ENCODE measurements at places on chromosomes 11 and 22.

- DNase-seq, result no peak
These were observed 130.9 kb upstream of the SEZ6L start for GRCh38 chr22:26038365-26038764.

GRCh38 chr22:25143156-25144076 lies 56.2 kb upstream of the CRYBB3 start:
- no peak for DNase-seq

DNA sequence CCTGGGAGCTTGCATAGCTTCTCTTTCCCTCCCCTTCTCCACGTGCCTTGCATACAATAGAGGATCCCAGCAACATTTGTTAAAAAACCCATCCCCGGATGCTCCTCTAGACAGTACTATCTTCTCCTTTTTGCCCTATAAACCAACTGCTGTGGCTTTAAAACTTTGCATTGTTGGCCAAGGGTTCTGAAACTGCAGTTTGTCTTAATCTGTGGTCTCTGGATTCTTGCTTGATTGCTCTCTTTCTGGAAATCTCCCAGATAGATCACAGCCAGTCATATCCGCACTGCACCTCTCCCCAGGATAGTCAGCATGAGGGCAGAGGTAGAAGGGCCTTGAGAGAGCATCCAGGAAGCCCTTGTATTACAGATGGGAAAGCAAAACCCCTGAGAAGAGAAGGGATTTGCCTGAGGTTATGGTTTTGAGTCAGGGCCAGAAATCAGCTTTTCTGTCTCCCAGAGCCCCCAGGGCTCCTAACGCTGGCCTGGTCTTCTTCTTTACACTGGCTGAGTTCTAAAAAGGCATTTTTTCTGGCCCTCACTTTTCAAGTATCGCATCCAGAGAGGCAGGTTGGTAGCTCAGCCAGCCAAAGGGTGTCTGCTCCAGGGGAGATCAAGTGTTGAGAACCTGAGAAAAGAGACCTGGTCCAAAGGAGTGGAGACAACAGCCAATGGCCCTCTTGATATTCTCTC lies 70.6 kb downstream of the ADM start:
- DNase-seq, result no peak

- no peak for DNase-seq
These were observed 16.0 kb downstream of the KCNQ1OT1 start for GRCh38 chr11:2683806-2684205.

DNA sequence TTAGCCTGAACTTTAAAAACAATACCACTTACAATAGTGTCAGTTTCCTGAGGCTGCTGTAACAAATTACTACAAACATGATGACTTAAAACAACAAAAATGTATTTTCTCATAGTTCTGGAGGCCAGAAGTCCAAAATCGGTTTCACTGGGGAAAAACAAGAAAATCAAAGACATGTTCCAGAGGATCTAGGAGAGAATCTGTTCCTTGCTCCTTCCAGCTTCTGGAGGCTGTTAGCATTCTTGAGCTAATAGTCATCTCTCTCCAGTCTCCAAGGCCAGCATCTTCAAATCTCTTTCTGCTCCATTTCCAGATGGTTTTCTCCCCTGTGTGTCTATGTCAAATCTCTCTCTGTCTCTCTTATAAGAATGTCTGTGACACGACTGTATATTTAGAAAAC lies 67.6 kb upstream of the TEAD1 start:
- peak; percentile 77 for DNase-seq

DNA sequence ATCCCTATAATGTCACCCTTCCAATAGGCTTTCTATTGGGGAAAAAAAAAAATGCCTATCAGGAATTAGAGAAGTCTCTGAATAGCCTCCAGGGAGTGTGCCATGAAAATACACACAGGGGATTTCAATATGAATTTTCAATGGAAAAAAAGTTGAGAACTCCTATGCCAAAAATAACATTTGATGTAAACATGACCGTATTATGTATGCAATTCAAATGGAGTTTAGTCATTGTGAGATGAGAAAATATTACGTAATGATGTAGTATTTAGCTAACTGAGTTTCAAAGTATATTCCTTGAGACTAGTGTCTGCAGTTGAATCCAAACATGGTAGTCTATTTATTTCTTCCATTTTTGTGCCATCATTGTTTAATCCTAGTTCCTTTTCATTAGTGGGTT lies 182.3 kb downstream of the BLID start:
- DNase-seq, result no peak

DNA sequence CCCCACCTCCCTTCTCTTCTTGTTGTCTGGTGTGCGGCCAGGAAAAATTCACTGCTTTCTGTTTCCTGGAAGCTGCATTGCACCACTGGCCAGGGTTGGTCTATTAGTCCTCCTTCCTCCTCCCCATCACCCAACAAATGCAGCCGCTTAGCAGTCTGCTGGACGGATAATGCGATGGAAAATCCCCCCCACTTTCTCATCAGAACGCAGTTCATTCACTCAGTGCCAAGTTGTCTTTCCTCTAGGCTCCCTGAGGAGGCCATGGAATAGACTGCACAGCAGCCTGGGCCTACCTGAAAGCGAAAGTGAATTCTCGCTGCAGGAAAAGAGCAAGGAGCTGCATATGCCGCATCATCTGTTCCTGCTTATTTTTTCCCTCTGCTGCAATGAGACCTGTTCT lies 513.6 kb downstream of the METTL15 start:
- no peak for DNase-seq

GRCh38 chr11:3202305-3202704 lies 16.3 kb downstream of the MRGPRG start:
- no peak for DNase-seq

All from islet precursor cell (in vitro differentiated cells).